ENCODE measurements at places on chromosomes 2 and 18.

GRCh38 chr18:37567994-37568359, 2.4 kb upstream of the CELF4 start:
- DNase-seq = no peak

DNA sequence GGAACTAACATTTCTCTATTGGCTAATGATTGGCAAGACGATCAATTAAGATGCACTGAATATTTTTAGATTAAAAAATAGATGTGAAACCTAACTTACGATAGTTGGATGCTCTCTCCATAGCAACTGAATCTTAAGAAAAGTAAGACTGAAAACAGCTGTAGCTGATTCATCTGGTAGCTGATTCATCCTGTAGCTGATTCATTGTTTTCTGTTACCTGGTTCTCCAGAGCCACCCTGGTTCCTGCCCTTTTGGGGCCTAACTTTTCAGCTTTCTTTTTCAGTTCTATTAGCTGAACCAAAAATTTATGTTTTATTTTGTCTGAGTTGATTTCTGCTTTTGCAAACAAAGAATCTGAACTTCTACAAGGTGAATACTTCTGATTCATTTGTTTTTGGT, 22.7 kb upstream of the SPR start:
- no peak for DNase-seq

GRCh38 chr2:134140251-134140661, 113.6 kb upstream of the MGAT5 start:
- DNase-seq = no peak

DNA sequence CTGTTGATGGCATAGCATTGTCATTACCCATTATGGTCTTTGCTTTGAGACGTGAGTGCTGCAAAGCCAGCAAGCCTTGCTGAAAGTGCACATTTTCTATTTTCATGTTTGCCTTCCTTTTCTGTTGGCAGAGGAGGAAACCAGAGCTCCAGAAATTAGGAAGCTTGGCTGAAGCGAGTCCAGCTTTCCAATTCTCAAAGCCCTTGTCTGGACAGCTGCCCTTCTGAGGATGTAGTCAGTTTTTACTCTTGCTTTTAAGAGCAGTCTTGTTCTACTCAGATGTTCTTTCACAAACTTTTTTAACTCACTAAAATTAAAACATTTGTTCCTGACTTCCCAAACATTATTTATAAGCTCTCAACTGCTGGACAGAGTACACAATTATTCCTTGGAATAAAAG, 93.8 kb downstream of the ICOS start:
- DNase-seq = no peak

GRCh38 chr2:109029490-109030201, 40.6 kb upstream of the EDAR start:
- no peak for DNase-seq

- DNase-seq = no peak
These were observed 26.9 kb upstream of the GPR75 start for GRCh38 chr2:53886406-53887280.

GRCh38 chr18:48875314-48875941, 75.3 kb downstream of the SMAD7 start:
- DNase-seq = no peak

- DNase-seq = no peak
These were observed 259.6 kb downstream of the SS18 start for GRCh38 chr18:25830787-25831186.

- no peak for DNase-seq
These were observed 5.4 kb upstream of the STAT1 start for GRCh38 chr2:191019376-191019775.

GRCh38 chr2:54617409-54617808, 106.1 kb upstream of the EML6 start:
- DNase-seq = no peak

- no peak for DNase-seq
These were observed 233.8 kb downstream of the LDLRAD4 start for GRCh38 chr18:13452388-13452811.

- no peak for DNase-seq
These were observed 26.2 kb downstream of the INHBB start for GRCh38 chr2:120371969-120372625.

DNA sequence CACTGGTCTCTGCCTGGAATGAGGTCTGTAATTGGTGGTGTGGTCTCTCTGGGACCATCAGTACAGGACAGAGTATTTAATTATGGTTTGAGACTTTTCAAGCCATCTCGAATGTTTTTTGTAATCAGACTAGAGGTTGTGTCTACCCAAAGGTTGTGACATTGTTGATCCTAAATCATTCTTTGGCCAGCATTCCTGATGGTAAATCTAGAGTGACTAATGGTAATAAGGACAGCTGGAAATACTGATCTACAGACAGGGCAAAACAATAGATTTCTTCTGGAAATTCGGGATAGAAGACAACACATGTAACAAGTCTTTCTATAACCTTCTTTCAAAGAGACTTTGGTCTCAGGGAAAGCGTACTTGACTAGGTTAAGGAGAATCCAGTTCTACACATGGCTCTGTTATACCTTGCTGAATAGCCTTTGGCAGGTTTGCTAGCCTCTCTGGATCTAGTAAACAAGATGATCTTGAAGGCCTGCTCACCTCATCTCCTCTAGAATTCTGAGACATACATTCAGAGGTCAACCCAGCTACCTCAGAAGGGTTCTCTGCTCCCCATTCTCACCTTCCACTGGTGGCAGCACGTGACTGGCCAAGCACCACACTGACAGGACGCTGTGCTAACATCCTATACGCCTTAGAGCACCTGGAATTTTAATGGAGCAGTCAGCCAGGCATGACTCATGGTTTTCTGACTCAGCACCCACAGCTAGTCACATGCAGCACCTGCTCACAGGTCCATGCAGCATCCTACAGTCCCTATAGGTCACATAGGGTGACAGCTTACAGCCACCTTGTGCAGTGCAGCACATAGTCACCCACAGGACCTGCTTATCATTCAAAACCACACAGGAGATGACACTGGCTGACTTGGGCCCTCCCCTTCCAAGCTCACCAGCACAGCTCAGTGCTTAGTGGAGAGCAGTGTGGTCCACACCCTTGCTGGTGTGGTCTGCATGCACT, 12.2 kb downstream of the PLB1 start:
- no peak for DNase-seq

- no peak for DNase-seq
These were observed 226.0 kb downstream of the FAM210A start for GRCh38 chr18:13500227-13500865.

DNA sequence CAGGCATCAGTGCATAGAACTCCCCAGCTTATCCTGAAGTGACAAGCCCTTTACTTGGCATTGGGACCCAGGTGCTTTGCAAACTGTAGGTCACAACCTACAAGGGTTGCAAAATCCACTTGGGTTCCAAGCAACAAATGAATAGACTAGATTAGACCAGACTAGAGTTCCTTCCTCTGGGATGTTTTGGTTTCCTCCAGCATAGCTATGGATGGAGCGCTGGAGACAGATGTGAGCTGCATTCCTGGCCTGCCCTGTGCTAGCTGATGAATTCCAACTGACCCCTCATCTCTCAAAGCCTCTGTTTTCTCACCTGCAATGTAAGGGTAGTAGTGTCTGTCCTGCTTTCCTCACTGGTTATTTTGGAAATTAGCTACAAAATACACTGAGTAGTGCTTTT, 86.2 kb downstream of the NPAS2 start:
- DNase-seq = no peak

DNA sequence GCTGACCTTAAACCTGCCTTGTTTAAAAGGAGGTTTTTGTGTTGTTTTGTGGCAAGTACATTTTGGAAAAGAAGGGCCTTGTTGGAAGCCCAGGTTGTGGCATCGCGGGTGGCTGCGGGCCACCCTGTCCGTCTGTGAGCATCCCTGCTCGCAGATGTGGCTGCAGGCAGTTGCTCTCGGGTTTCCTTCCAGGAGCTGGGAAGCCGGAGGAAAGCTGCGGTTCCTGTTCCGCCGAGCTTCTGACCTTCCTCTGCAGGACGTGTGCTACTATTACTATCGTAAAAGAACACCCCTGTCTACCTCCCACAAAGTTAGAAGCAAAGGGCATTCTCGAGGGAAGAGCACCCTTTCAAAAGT, 766 bp downstream of the MFF start:
- DNase-seq = no peak

DNA sequence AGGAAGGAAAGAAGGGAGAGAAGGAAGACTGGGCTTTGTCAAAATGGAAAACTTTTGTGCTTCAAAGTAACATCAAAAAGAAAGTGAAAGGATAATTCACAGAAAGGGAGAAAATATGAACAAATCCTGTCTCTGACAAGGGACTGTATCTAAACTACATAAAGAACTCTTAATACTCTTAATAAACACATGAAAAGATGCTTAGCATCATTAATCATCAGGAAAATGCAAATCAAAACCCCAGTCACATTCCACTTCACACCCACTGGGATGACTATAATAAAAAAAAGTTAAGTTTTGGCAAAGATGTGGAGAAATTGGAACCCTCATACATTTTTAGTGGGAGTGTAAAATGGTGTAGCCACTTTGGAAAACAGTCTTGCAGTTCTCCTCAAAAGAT, 11.8 kb upstream of the ZFP36L2 start:
- DNase-seq = no peak

- no peak for DNase-seq
These were observed 186.8 kb upstream of the CCDC150 start for GRCh38 chr2:196452758-196453157.

DNA sequence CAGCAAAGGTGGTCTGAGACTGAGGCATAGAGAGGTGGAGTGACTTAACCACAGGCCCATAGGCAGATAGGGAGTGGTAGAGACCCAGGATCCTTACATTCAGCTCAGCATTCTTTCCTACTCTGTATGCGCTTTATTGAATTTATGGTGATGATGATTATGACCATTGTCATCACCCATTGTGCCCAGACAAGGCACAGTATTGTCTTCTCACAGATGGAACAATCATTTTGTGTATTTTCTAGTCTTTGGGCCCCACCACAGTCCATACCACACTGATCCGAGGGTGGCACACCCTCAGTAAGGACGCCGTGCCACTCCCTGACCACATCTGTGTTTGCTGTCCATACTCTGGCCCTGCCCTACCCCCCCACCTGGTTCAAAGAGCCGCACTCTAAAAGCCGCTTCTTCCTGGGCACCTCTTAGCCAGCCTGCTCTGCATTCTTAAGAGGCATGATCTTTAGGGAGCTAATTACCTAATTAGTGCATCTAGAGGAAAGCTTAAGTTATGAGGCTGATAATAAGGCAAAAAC, 179.6 kb upstream of the SMAD2 start:
- no peak for DNase-seq

DNA sequence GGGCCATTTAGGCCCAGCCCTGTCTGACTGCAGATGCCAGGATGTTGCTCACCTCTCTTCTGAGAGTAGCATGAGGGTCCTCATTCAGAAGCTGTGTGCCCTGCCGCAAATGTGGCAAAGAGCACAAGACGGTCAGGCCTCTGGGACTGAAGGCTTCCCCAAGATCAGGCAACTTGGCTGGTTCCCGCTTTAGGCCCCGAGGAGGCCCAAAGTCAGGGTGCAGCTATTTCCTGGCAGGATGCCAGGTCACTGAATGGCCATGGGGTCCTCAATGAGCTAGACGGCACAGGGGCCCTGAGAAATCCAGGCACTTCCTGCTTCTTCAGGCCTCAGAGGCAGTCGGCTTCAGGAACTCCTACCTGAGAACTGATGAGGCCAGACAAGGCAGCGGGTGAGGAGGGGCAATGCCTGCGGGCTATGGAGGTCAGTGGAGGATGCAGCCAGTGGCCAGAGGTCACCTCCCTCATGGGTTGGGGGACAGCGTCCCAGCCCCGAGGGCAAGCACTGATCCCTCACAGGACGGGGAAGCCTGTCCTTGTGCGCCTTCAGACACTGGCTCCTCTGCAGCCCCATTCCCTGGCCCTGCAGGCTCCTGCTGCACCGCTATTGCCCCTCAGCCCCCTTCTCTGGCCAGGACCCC, 44.9 kb downstream of the LMAN2L start:
- no peak for DNase-seq

- no peak for DNase-seq
These were observed 501.5 kb downstream of the NR4A2 start for GRCh38 chr2:155830817-155831579.

All from activated naive CD8-positive, alpha-beta T cell treated with anti-CD3 and anti-CD28 coated beads, Interleukin-2, amount 50 U/mL, for 16 hours (primary cell).